ENCODE measurements at places on chromosomes 16 and 17. TPM values are rescaled to one million over a fixed set of nuclear protein-coding genes. Genes with fewer than 3 reads are reported as not detected.

GRCh38 chr17:2087597-2088211, 32.8 kb downstream of the HIC1 start:
- no peak for DNase-seq

GRCh38 chr17:78263063-78263735, 31.8 kb downstream of the TMEM235 start:
- DNase-seq: peak; percentile 81

DNA sequence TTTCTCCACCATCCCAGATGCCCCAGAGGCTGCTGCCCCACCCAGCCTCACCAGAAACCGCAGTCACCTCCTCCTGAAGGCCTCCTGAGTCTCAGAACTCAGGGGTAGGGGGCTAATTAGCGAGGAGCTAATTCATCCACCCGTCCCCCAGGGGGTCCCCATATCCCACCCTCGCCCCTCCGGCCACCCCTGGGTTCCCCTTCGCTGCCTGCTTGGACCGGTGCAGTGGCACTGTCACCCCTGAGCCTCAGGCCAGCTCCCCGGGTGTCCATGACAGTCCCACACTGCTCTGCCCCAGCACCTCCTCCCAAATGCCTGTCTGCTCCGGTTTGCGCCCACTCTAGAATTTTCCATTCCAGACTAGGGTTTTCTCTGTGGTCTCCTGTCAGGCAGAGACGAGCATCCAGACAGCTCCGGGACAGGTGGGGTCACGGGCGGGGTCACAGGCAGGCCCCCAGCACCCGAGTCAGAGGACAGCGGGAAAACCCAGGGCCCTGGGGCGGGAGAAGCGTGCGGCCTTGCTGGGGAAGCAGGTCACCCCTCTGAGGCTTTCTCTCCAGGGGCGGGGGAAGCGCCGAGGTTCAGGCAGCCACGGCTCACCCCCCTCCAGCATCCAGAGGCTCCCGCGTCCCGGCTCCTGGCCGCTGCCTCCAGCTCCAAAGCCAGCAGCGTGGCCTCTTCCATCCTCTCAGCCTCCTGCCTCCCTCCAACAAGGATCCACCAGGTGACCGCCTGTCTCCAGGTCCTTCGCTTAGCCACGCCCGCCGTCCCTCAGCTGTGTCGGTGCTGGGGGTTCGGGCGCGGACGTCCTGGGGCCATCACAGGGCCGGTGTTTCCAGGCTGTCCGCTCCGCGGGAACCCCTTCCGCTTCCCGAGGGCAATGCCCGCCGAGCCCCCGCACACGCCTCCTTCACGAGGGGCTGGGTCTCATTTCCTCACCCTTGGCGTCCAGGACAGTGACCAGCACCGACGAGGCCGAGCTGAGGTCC, 3.1 kb upstream of the PERCC1 start:
- no peak for DNase-seq

DNA sequence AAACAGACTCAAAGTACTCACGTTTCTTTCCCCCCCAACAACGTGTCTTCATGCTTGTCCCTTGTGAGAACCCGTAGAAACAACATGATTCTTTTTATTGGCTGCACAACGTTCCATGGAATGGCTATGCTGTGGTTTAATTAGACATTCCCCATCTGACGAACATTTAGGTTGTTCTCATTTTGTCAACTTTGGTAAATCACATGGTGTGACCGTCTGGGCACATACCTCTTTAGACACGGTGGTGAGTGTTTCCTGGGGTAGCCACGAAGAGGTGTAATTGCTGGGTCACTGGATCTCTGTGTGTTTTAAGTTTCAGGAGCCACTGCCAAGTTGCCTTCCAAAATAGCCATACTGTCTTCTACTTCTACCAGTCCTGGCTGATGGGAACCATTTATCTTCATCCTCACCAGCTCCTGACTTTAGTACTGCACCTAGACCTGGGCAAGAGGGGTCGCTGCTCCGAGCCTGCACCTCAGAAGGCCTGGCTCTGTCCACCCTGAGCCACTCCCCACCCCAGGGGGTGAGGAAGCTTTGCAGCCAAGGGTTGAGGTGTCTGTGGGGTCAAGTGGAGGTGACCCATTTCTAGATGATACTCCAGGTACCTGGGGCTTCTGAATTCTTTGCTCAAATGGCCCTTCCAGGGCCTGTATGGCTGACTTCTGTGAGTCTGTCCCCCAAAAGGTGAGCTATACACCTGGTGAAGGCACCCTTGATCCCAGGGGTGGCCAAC, 84.7 kb downstream of the IRX5 start:
- DNase-seq: no peak

- no peak for DNase-seq
Measured at GRCh38 chr17:75931062-75931461, 9.8 kb downstream of the FBF1 start.

DNA sequence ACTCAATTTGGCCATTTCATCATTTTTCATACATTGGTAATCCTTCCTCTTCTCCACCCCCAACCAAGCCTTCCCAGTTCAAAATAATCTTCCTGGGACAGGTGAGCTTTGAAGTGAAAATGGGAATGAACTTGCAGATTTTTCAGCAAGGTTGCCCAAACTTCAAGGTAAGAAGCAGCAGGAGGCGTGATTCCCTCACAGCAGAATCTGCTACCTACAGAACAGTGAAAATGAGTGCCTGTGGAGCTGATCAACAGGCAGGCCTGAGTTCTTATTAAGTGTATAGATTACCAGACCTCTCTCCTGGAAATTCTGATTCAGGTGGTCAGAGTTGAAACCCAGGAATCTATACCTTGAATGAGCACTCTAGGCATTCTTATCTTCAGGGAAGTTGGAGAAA, 356.6 kb downstream of the RBFOX1 start:
- DNase-seq: no peak

GRCh38 chr16:78509965-78510364, 410.5 kb downstream of the WWOX start:
- DNase-seq: no peak

GRCh38 chr17:53571342-53571741, 251.4 kb upstream of the KIF2B start:
- DNase-seq: no peak

GRCh38 chr17:13114601-13115031, 96.8 kb upstream of the ELAC2 start:
- DNase-seq: peak; percentile 75

DNA sequence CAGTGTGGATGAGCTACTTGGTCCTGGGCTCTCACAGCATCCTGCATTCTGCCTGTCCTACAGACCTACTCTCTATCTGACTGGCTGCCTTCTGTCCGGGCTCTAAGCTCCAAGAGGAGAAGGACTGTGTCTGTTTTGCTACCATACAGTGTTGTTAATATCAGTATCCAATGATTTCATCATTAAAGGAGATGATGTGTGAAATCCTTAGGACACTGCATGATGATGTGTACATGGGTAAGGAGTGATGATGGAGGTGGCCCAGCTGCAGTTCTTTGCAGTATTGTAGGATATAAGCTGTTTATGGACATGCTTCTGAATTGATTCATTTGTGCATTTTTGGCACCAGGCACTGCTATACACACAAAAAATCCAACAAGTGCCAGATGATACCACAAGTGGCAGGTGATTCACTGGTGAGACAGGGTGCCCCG, 536.9 kb upstream of the CDH11 start:
- DNase-seq: no peak

Gene WNT9B
- 0.84 TPM for total RNA-seq

Gene SPNS3
- total RNA-seq: 1.2 TPM

Gene NOXO1
- not detected for total RNA-seq

All from aorta (tissue), 5 donors.